HEK293T (cell line): ENCODE measurements at places on chromosomes 2 and 18.

DNA sequence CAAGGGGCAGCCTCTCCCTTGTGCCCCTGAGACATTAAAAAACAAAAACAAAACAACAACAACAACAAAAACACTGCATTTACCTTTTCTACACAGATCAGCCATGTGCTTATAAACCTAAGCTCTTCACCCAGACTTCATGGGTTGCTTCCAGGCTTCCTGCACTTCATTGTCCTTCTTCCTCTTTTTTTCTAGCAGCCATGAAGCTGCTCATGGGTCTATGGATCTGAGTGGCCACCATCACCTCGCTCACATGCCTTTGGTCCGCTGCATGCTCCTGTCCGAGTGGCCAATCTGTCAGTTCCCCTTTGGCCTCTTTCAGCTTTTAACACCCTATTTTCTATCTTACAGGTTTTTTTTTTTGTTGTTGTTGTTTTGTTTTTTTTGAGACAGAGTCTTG lies 9.0 kb upstream of the TET3 start:
- no peak for DNase-seq

- no peak for DNase-seq
Observed at GRCh38 chr18:44884431-44884830, 203.7 kb downstream of the SETBP1 start.

- no peak for DNase-seq
Observed at GRCh38 chr18:67728364-67728763, 211.8 kb upstream of the DSEL start.

DNA sequence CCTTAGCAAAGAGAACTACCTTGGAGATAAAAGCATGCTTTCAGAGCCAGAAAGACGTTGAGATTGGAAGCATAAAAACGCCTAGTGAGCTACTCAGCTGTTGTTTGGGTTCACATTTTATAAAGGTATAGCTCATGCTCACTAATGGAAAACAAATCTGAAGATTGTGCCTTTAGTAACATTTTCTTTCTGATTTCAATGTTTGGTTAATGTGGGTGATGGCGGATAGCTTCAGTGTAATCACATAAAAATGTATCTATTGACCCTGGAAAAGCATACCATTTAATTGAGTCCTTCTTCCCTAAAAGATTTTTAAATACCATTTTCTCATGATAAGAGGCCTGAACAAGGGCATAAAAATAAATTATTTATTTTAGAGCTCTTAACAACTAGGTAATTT lies 73.4 kb downstream of the DTNA start:
- no peak for DNase-seq

GRCh38 chr2:105801961-105802360 lies 57.2 kb downstream of the NCK2 start:
- DNase-seq: no peak

GRCh38 chr2:207513551-207514257 lies 16.1 kb upstream of the CREB1 start:
- DNase-seq: no peak

DNA sequence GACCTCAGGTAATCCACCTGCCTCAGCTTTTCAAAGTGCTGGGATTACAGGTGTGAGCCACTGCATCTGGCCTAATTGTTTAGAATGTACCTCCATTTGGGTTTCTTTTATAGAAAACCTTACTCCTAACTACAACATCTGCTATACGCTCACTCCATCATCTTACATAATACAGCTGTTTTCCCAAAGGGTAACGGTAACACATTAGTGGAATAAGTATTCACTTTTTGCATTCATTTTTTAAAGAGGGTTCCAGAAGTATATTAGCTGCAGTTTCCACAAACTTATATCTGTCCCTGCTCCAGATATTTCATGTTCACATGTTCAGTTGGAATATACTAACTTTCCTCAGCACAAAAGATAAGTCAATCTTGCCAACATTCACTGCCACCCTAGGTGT lies 640.1 kb upstream of the FSHR start:
- no peak for DNase-seq
